ENCODE measurements at places on chromosomes 3 and 15. TPM values are rescaled to one million over a fixed set of nuclear protein-coding genes. Genes with fewer than 3 reads are reported as not detected.

- no peak for DNase-seq
Observed at GRCh38 chr3:42849017-42849416, 26.7 kb downstream of the CYP8B1 start.

GRCh38 chr3:356952-357351, 160.4 kb downstream of the CHL1 start:
- no peak for DNase-seq

UQCRC1 gene
- 284 TPM for polyA plus RNA-seq

KCNMB3 gene
- 6.4 TPM for polyA plus RNA-seq

DNAH12 gene
- polyA plus RNA-seq: 1.1 TPM
